AML-193 (cell line): ENCODE measurements at places on chromosomes 1 and 21.

DNA sequence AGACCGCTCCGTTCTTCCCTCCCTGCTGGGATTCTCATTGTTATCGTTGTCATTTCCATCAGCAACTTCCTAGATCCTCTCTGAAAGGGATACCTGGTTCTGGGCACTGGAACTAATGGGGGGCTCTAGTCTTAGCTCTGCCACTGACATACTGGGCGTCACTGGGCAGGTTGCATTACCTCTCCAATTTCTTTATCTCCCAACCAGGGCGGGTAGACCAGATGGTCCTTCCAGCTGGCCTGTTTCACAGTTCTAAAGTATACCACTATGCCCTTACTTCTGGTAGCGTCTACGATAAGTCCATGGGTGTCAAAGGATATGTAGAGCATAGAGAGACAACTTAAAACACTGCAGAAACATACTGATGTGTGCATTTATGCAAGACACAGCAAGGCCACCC, 1.4 kb downstream of the GPR37L1 start:
- DNase-seq: no peak

DNA sequence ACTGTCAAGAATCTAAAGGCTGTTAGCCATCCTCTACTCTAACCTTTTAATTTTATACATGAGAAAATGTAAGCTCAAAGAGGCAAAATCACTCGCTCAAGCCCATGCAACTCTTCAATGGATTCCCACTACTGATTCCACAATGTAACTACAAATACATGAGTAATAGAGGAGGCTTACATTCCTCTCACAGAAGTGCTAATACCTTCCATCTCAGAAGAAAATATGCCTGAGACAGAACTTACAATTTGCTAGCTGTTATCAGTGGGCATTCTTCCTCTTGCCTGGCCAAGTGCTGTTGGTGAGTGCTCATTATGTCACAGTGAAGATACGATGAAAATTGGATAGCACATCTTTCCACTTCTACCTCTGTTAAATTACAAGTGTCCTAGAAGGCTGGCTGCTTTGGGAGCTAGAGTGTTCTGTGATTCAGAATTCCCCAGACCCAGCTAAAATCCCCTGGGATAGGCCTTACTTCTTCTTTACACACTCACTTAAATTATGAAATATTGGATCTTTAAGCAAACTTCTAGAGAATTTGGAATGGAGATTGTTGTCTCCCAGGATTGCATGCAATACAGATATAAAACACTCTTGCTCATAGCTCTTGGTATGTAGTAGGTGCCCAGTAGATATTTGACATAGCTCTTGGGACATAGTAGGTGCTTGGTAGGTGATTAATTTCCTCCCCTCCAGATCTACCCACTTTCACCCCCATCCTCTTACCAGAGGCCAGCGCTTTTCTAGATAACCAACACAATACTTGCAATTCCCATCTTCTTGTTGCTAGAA, 24.1 kb downstream of the BCL9 start:
- DNase-seq: no peak

- no peak for DNase-seq
These were observed 74.4 kb upstream of the LYPLAL1 start for GRCh38 chr1:219099307-219099706.

GRCh38 chr1:14678011-14678638, 79.6 kb downstream of the KAZN start:
- no peak for DNase-seq

GRCh38 chr1:1539310-1540089, 924 bp downstream of the TMEM240 start:
- DNase-seq: no peak

DNA sequence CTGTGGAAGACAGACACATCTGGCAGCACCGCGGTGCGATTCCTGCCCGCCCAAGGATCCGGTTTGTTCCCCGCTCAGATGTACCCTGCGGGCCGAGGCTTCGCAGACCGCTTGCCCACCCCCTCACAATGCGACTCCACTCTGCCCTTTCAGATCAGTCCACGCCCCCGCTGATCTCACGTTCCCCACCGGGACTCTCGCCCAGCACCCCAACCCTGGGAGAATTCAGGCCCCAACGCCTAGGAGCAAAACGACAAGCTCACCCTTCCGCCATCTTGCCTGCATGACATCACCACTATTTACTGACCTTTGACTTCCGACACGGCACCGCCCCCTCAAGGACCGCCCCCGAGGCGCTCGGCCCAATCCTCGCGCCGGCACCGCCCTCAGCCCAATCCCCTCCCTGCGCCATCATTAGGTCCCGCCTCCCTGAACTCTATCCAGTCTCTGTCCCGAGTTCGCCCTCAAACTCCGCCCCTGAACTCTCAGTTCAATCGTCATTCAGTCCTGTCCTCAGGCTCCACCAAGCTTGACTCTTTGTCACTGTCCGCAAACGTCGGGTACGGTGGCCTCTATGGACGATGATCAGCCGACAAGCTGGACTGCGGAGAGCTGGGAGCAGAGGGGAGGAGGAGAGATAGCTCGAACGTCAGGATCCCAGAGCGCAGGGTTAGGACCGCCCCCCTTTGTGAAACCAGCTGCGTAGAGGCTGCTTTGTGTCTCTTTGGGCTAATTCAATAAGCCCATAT, at the start of gene BSDC1:
Gene BSDC1 (minus strand): TSS at position 301 of the 749 bp plus-strand sequence. CDS start 27 bp downstream, at position 274.
- DNase-seq: peak; percentile 98
